ENCODE measurements at places on chromosomes 4 and X. TPM values are rescaled to one million over a fixed set of nuclear protein-coding genes. Genes with fewer than 3 reads are reported as not detected.

- DNase-seq = no peak
Observed at GRCh38 chr4:157804986-157805385, 367.8 kb downstream of the GASK1B start.

- DNase-seq = peak; percentile 69
Observed at GRCh38 chr4:88697588-88698329, at the start of gene NAP1L5. Gene NAP1L5, minus strand, starts transcription at chr4:88697829. Its CDS starts 75 bp downstream, at chr4:88697754.

- DNase-seq = no peak
Observed at GRCh38 chr4:140717313-140717712, 38.9 kb downstream of the TBC1D9 start.

- DNase-seq = no peak
Observed at GRCh38 chr4:21203416-21203815, 503.2 kb downstream of the PACRGL start.

The TMEM154 gene
- 11.0 TPM for total RNA-seq

DNA sequence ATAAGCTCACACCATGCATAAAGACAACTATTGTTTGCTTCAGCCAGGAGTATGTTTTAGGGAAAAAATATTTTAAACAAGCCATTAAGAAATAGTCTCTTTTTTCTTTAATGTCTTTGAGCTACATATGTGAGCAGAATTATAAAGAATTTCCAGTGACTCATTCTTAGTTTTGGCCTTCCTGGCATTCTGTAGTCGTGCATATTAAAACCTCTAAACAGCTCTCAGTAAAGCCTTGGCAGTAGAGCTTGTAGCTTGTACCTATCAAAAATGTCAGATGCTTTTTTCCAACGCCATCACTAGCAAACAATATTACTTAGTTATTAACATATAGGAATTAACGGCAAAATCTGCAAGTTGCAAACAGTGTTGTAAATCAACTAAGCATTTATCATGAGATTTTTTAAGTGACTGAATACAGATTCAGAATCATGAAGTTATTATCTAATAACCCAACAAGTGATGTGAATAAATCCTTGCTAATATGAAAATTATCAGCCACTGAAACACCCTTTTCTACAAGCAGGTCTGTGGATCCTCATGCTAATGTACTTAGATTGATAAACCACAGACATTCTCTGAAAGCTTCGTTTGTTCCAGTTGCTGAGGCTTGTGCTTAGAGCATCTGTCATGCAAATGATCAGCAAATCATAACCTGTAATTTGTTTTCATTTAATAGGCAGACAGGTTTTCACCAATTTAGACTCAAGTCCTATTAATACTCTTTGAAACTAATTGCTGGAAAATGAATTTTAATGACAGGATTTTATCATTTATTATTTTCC is 412.0 kb upstream of the ATOH1 start:
- no peak for DNase-seq

DNA sequence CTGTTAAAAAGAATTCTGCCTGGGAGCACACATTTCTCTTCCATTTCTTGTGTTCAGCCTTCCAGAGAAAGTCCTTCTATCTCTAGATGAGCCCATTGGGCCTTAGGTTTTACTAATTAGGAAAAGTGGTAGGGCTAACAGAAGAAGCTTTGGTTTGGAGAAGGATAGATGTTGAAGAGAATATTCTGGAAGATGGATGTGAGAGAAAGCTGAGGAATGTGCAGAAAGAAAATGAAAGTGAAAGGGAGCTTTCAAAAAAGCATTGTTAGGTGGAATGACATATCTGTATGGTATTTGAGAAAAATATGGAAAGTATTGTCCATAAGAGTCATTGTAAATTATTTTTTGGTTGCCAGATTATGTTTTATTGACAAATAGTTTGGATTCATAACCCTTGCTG is 474.8 kb upstream of the SLIT2 start:
- DNase-seq = no peak

DNA sequence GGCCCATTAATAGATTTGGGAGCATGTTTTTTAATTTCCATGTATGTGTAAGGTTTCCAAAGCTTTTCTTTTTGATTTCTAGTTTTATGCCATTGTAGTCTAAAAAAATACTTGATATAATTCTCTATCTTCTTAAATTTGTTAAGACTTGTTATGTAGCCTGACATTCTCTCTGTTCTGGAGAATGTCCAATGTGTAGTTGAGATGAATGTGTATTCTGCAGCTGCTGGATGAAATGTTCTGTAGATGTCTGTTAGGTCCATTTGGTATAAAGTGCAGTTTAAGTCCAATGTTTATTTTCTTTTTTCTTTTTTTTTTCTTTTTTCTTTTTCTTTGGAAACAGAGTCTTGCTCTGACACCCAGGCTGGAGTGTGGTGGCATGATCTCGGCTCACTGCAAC is 378.5 kb upstream of the MAD2L1 start:
- no peak for DNase-seq

GRCh38 chrX:38183596-38183995 is 37.1 kb downstream of the SRPX start:
- DNase-seq = no peak

All from kidney (tissue), 22 donors.